ENCODE measurements at places on chromosomes 5 and 9. TPM values are rescaled to one million over a fixed set of nuclear protein-coding genes. Genes with fewer than 3 reads are reported as not detected.
A peak's percentile ranks its signal among the peaks of the same experiment; 100 is the strongest.

Gene DDX4
- total RNA-seq: not detected

Gene ZNF346
- total RNA-seq: 7.1 TPM

Gene CARTPT
- not detected for total RNA-seq

Gene GPR150
- 1.6 TPM for total RNA-seq

Gene CBY3
- total RNA-seq: not detected

Gene GMCL2
- total RNA-seq: not detected

Gene PCDHB2
- 10.7 TPM for total RNA-seq

DNA sequence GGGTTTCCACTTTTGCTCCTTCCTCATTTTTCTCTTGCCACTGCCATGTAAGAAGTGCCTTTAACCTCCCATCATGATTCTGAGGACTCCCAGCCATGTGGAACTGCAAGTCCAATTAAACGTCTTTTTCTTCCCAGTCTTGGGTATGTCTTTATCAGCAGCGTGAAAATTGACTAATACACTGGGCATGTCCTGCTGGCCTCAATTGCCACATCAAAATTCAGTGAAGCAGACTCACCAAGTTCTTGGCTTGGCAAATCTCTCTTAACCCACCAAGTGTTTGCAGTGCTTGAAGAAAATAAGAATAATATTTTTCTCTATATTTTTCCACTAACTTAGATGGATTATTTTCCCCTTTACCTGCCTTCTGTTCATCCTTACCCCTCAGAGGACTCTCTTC lies 212.0 kb downstream of the BRINP1 start:
- DNase-seq: no peak

DNA sequence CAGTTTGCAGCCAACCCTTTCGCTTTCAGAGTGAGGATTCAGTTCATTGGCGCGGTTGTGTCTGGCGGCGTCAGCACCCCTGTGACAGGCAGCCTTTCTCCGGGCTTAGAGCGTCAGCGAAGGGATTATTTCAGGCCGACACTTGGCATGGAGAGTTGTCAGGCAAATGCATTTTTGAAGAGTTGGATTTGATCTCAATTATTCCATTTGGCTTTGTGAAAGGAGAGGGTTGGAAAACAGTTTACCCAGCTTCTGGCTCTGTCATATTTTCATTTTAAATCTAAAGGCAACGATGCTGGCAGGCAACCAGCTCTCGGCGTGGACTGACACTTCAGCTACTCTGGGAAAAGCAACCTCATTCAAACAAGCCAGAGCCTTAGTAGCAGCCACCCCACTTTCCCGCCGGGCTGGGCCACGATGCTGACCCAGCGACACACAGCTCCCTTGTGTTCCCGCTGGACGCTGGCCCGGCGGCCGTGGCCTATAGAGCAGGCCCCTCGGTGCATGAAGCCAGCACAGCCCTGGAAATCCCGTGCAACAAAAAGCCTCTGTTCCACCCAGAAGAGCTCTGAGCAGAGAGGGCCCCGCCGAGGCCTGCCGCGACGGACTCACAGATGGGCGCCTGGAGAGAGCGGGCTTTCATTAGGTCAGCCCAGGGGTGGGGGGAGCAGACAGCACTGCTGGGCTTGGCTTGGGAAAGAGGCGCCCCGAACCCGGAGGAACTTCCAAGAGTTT lies 28.9 kb upstream of the LPCAT1 start:
- no peak for DNase-seq

GRCh38 chr5:39328731-39329130 lies 35.6 kb downstream of the C9 start:
- DNase-seq: no peak

DNA sequence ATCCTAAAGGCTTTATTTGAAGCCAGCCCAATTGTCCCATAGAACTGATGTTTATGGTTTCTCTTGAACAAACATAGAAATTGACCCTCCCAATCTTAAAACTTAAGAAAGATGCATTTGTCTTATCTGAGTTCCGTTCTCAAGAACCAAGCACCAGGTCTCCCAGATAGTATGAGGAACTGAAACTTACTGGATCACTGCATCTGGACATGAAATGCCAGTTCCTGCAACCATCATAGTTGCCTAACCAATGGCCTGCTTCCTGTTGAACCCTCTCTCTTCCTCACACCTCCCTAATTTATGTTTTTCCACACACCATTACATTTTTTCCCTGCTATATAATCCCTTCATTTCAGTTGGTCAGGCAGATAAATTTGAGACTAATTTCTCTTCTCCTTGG lies 478.9 kb downstream of the HTR1A start:
- DNase-seq: no peak

DNA sequence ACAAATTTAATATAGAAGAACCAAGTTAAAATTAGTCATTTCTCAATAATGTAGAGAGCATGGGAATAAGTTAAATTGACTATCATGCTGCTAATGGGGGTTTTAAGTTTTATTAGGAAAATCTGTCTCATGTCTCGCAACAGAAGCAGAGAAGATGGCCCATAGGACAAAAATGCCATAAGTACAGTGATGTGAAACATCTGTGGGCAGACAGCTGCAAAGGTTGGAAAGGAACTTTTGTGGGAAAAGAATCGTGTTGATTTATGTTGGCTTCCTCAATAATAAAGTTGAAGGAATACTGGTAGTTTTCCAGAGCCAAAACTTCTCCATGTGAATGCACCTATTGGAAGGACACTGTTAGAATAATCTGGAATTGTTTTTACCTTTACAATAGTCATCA lies 44.8 kb downstream of the VCAN start:
- peak; percentile 79 for DNase-seq

DNA sequence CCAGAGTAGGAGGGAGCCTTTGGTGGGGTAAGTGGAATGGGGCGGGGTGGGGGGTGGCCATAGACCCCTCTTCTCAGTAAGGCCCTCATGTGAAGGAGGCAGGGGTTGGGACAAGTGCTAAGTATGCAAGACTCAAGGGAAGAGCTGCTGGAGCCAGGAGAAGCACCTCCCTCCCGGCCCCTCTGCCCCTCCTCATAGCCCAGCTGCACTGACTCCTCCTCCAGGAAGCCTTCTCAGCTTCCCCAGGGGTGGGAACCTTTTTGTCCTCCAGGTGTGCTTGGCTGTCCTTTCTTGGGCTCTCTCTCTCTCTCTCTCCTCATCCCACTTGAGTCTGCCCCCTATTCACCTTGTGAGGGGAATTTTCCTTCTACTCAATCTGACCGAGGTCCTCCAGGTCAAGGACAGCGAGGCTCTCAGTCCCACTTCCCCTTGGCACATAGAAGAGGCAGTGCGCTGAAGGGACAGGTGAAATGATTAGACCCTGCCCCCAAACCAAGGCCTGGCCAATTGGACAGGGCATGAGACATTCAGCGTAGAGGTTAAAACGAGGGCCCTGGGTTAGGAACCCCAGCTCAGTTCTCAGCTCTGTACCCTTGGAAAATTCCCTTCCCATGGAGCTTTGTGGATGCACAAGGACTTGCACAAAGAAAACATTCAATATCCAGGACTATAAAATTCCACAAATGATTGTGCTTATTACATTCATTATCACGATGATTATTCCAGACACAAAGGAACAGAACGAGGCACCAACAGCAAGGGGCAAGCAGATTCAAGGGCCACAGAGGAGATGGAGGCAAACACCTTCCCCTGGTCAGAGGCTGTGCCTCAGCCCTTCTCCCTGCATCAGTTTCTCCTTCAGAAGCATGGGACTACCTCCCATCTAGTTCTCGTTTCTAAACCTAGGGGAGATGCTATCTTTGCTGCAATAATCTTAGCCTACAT lies 45.6 kb upstream of the IL17B start:
- DNase-seq: no peak

DNA sequence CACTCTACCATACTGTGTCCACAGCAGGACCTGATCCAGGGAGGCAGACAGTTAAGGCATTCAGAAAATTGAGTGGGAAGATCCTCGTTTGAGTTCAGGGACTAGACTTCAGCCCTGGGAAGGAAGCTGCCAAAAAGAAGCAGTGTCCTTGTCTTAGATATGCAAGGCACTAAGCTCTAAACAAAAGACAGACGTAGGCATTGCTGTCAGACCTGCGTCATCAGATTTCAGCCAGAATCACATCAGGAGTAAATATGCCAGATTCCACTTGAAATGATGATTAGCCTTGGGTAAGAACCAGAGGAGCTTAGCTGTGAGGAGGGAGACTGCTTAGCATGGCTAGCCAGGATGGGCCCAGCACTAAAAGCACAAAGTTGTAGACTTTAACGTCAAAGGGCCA lies 56.7 kb downstream of the MAMDC2 start:
- no peak for DNase-seq

DNA sequence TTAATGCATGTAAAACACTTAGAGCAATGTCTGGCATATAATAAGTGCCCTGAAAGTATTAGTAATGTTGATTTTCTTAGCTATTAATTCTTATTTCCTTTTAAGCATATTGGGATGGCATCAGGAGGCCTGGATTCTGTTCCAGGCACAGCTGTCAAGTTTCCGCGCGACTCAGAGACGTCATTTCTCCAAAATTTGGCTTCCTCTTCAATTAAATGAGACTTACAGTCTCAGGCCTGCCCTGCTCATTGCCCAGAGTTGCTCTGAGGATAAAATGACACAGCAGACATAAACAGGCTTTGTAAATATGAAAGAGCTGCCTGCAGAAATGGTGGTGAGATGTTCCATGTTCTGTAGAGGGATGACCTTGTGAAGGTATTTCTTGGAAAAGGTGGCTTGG lies 159.8 kb upstream of the GLRA1 start:
- no peak for DNase-seq

DNA sequence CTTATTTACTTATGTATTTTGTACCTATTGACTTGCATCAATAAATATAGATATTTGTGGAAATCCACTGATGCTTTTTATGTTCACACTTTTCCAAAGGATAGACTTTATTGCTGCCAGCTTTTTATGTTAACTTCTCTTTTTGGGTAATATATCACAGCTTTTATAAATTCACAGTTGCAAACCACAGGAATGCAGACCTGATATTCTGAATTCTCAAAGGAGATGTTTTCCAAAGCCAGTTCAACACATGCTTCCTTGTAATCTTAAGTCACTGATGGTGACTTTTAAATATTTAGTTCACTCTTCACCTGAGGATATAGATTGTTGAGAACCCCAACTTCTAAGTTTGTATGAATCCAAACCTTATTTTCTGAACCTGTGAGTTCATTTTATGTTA lies 223.4 kb upstream of the PRR16 start:
- peak; percentile 44 for DNase-seq

DNA sequence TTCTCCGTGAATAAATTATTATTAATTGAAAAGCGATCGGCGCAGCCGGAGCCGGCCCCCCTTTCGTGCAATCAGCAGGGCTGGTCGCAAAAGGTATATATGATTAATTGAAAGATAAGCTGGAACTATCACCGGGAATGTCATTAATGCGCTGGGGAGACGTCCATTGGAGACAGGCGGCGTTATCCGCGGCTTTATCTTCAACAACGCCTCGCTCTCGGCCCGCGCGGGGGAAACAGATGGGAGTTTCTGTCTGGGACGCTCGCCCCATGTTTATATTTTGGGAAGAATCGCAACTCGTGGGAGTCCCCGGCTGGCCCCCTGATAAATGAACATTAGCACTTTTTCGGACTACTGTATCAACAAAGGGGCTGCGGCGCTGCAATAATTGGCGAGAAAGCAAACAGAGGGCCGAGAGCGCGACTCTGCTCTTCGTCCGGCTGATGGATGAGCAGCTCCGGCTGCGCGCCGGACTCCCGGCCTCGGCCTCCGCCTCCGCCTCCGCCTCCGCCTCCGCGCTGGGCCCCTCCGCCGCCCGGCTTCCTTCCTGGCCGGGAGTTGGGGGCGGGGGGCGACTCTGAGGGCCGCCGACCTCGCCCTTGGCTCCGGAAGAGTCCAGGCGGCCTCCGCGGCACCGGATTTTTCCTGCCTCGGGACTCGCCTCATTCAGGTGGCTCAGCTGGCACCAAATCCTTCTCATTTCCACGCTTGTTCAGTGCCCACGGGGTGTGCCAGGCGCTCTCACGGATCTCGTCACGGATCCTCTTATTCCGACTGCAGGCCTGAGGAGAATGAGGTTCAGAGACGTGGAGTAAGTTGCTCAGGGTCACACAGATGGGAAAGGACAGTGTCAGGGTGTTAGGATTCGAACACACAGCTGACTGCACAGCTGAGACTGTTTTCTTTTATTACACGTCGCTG lies 3.6 kb upstream of the NKX2-5 start:
- peak; percentile 9 for DNase-seq

- peak; percentile 81 for DNase-seq
Observed at GRCh38 chr5:79771387-79771786, 81.8 kb downstream of the CMYA5 start.

GRCh38 chr5:133296624-133297023 lies 244.8 kb downstream of the HSPA4 start:
- no peak for DNase-seq

GRCh38 chr9:90836411-90837080 lies 34.9 kb downstream of the SYK start:
- DNase-seq: no peak

DNA sequence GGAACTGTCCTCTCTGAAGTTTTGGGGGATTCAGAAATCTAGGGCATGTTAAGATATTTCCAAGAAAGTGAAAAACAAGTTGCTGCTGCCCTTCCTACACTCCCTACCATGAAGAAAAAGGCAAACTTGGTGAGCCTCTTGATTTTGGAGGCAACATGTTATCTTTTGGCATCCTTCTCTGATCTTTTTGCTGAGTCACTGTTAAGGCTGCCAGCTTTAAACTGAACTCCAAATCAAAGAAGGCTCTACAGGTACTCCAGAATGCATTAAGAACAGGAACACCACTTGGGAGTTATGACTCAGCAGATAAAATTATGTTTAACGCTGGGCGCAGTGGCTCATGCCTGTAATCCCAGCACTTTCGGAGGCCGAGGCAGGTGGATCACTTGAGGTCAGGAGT lies 24.0 kb downstream of the PCDHB15 start:
- DNase-seq: no peak

DNA sequence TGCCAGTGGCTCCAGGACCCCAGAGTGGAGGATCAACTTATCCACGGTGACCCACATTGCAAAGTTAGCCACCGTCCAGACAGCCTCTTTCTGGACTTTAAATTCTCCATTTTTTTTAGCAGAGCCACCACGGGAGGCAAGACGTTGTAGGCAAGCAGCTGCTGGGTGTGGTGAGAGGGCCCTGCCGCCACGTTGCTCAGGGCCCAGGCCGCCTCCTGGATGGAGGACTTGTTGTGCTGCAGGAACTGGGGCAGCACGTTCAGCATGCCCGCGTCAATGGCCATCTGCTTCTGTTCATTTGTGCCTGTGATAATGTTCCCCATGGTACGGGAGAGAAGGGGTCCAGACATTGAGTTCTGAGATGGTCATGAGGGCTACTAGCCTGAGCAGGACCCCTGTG lies 114.3 kb upstream of the POC5 start:
- no peak for DNase-seq
